ENCODE measurements at places on chromosomes 13 and 19.
A peak's percentile ranks its signal among the peaks of the same experiment; 100 is the strongest.

DNA sequence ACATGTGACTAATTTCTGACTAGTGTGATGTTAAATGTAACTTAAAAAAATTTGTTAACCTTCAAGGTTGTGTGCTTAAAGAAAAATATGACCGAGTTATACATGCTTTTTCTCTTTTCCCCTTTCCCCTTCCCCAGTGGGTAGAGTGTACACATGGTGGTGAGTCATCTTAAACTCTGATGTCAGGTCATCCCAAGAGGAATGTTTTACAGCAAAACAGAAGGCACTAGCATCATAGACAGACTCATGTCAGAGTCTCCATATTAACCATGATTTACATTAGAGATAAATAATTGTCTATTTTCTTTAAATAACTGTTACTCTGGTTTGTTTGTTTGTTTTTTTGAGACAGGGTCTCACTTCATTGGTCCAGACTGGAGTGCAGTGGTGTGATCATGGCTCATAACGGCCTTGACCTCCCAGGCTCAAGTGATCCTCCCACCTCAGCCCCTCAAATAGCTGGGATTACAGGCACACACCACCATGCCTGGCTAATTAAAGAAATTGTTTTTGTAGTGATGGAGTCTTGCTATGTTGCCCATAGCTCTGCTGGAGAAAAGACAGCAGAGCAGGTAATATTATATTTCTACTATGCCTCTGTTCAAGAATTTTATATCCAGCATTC, 160.4 kb upstream of the PCDH9 start:
- no peak for DNase-seq

- DNase-seq = no peak
Observed at GRCh38 chr19:4454747-4455718, 2.6 kb downstream of the UBXN6 start.

DNA sequence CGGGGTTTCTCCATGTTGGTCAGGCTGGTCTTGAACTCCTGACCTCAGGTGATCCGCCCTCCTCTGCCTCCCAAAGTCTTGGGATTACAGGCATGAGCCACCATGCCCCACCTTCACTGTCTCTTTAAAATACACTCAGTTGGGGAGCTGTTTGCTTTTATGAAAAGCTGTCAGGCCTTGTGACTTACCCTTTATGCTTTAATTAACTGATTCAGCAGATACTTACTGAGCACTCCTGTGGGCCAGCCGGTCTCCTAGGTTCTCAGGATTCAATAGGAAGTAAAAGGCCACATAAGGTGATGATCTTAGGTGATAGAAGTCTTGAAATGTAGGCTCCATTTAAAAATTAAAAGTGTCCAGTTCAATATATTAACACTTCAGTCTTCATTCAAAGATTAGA, 7.5 kb downstream of the UBAC2 start:
- DNase-seq = no peak

DNA sequence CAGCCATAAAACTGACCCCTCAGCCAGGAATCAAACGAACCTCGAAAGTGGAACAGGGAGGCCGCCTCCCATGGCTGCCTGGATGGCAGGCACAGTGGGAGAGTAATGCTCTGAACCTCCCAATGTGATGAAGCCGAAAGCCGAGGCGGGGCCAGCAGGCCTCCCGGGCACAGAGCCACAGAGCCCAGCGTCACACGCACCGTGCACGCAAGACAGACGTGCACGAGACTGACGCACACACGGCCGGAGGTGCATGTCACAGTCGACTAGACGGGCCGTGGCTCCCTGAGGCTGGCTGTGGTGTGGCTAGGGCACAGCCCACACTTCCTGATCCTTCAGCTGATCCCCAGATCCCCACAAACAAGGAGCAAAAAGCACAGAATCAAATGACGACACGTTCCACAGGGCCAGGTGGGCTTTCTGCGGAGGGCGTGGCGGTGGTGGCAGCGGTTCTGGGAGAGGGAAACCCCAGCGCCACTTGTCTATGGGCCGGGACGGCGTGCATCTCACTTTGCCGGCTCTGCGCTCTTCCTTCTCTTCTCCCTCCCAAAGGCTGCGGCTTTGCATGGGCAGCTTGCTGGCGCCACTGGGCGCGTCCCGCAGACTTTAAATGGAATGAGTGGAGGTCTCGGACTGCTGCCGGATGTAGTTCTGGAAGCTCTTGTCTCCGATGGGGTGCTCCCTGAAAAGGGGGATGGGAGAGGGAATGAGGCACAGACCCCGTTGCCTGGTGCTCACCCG, 5.0 kb upstream of the C13orf46 start:
- DNase-seq = no peak

GRCh38 chr13:76148374-76148773, 512.2 kb downstream of the LMO7 start:
- no peak for DNase-seq

DNA sequence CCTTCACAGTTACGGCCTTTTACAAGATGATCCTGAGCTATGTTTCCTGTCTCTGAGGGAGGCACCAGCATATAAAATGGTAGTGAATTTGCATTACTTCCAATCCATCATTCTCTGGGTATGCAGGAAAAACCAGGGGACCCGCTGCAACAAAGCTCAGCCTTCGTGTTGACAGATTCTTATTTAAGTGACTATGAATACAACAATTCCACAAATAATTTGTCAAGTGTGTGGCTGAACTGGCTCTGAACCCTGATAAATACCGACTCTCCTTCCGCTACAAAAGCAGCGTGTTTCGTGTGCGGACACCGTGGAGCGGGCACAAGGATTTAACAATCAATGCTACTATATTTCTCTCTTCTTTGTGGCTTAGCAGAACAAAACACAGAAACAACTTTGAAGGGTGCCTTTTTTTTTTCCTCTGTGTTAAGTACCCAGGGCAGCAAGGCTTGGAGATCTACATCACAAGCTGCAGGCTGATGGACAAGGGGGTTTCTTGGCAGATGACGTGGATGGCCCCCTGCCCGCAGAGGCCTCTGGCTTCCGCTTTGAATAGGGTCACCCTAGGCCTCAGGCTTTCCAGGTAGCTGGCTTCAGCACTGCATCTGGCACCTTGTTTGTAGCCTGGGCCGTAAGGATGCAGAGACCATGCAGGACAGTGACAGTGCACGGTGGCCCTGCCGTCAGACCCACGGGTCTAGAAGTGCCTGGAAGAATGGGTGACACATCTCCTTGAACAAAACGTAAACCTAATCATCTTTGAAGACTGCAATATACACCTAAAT, 280.5 kb upstream of the TSHZ3 start:
- no peak for DNase-seq

GRCh38 chr13:82898586-82898985, 983.7 kb downstream of the SLITRK1 start:
- DNase-seq = peak; percentile 29

DNA sequence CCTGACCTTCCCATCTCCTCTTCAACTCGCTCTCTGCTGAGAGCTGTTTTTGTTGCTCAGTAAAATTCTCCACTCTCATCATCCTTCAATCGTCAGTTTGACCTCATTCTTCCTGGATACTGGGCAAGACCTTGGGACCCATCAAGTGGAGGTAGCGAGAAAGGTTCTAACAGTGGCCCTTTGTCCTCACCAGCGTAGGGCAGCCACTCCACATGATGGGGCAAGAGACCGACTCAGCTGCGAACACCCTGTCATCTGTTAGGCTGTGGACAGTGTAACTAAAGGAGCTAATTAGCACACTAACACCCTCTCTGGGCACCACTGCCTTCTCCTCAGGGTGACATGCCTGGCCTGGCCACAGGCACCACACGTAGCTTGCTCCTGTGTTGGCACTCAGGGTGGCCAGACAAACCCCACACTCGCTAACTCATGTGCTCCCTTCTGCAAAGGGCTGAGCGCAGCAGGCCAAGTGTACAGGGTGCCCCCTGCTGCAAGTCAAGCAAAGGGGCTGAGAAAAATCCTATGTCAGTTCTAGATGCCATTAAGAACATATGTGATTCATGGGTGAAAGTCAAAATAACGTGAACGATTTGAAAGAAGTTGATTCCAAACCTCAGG, 1216.0 kb downstream of the SLITRK5 start:
- DNase-seq = no peak

DNA sequence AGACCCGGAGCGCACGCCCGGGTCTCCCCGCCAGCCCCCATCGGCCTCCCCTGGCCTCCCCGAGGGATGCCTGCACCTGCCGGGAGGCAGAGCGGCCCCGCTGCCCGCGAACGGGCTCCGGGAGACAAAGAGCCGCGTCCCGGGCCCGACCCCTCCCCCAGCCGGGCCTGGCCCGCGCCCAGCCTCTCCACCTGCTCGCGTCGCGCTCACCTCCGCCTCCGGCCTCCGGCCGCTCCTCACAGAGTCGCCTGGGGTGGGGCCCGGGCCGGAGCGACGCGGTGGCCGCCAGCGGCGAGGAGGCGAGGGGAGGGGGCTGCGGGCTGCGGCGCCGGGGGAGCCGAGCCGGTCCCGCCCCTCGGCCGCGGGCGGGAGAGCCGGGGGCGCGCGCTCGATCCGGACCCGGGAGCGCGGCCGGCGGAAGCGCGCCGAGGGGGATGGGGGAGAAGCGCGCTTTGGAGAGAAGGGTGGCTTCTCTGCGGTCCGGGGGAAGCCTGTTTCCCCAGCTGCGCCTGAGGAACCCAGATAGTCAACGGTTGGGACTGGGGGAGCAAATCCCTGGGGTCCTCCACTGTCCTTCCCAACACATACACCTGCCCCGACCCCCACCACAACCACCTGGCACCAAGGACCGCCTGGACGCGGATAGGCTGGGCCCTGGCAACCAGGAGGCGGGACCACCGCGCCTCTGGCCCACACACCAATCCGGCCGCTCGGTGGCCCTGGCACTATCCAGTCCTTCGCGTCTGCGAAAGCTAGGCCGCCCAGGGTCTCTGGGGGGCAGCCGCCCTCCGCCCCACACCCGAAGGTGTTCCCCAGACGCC, at the start of gene PRR36:
TSS of gene PRR36 (minus strand) at position 315 of the 821 bp plus-strand sequence. CDS start 701 bp downstream, outside the sequence.
- no peak for DNase-seq

DNA sequence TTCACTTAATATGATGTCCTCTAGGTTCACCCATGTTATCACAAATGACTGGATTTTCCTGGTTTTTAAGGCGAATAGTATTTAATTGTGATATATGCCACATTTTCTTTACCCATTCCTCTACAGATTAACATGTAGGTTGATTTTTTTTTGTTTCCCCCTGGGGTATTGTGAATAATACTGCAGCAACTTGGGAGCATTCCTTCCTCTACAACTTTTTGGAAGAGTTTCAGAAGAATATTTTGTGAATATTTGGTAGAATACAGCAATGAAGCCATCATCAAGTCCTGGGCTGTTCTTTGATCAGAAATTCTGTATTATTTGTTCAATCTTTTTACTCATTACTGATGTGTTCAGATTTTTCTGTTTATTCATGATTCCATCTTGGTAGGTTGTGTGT, 5.6 kb upstream of the ZNF331 start:
- no peak for DNase-seq

DNA sequence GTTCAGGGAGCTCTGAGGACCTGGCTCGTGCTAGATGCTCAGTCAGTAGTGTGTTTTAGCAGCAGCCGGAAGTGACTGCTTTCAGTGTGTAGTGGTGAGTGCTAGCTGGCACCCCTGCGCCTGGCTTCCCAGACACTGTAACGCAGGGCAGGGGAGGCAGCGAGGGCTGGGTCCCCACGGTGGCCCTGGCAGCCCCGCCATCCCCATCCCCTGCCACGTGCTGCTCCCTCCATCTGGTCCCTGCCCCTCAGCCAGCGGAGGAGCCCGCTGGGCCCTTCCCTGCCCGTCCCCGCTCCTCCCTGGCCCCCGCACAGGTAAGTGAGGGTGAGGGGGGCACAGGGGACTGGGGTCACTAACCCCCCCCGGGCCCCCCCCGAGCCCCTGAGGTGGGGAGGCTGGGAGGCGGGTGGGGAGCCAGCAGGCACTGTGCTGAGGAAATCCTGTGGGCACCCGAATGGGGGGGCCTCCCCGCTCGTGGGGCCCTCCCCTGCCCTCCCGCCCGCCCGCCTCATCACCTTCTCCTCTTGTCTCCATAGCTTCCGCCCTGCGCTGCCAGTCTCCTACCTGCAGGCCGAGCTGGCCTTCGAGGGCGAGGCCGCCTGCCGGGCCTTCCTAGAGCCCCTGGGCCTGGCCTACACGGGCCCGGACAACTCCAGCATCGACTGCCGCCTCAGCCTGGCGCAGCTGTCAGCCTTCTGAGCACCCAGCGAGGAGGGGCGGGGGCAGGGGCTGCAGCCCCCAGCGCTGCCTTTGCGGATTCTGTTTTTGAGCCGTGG, 3.2 kb downstream of the LENG9 start:
- no peak for DNase-seq

DNA sequence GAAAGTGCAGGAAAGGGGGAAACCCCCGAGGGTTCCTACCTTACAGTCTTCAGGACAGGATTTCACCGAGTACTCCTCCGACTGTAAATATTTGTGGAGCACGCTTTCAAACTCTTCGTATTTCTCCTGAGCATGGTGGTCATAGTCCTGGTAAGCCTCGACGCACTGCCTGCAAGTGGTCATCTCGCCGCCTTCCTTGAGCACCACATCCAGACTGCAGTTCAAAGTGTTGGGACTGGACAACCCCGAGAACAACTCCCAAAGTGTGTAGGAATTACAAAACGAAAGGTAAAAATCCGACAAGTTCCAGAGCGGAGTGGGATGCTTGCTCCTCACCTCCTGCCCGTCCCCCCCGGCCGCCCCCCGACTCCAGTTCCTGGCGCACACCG, 349.7 kb downstream of the LIG4 start:
- DNase-seq = no peak

DNA sequence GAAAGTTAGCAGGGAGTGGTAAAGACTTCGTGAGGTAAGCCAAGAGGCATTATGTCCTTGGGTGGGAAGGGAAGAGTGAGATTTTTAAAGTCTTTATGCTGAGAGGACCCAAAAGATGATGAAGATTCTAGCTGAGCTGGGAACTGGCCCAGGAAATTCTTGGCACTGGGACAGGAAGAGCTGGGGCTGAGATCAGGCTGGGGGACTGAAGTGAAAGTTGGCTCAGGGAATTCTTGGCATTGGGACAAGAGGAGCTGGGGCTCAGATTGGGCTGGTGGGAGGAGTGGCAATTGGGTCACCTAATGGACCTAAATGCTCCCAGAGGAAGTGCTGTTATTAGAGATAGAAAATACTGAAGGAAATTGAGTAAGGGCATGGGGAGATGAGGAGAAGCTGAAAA, 8.8 kb downstream of the SCEL start:
- no peak for DNase-seq

DNA sequence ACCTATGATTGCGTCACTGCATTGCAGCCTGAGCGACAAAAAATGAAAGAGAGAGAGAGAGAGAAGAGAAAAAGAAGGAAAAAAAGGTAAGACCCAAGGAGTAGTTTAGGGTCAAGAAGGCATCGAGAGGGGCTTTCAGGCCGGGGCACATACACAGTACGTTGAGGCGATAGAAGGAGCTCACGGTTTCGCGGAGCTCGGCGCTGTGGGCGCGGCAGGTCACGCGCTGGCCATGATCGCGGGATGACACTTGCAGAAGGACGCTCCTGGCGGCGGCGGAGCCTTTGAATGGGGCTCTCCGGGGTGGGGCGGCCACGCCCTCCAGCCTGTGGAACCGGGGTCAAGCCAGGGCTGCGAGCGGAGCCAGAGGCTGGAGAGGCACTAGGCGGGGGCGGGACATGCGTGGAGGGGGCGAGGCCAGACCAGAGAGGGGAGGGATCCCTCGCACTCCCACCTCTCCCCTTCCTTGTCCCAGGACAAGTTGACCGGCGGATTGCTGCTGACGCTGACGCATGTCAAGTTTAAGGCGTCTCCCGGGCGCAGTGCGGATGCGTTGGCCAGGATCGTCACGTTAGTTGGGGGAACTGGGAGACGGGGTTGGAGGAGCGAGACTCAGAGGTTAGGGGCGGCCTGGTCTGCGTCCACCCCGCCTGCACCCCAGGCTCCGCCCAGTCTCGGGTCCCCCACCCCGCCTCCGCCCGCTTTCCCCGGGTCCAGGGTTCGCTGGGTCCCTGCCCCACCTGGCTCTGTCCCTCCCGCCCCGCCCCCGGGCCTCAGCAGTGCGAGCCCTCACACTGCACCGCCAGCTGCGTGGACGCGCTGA, 6.9 kb downstream of the NPHS1 start:
- peak; percentile 68 for DNase-seq
